Type B pancreatic cell (in vitro differentiated cells): ENCODE measurements at places on chromosomes 5 and 9. TPM values are rescaled to one million over a fixed set of nuclear protein-coding genes. Genes with fewer than 3 reads are reported as not detected.

The PPP2CA gene
- 141 and 152 TPM in 2 replicates for total RNA-seq

The GPRIN1 gene
- total RNA-seq = 3.3 and 6.0 TPM in 2 replicates

The ZSWIM6 gene
- 22.4 and 24.6 TPM in 2 replicates for total RNA-seq

The CATSPER3 gene
- total RNA-seq = 0.22 and 0.74 TPM in 2 replicates

The ADRB2 gene
- total RNA-seq = 0.81 and 1.3 TPM in 2 replicates

The SNCB gene
- 0.97 TPM in 1 of 2 replicates, not detected in the other for total RNA-seq

The MINAR2 gene
- not detected in 2 replicates for total RNA-seq

The ERP44 gene
- 21.2 and 23.1 TPM in 2 replicates for total RNA-seq

The MRNIP gene
- total RNA-seq = 31.1 and 47.6 TPM in 2 replicates

The KCNIP1 gene
- 1.2 and 5.3 TPM in 2 replicates for total RNA-seq

The EGFLAM gene
- total RNA-seq = 0.43 and 4.8 TPM in 2 replicates

The ADAMTS13 gene
- total RNA-seq = 4.4 and 12.9 TPM in 2 replicates

The SMIM27 gene
- total RNA-seq = 9.1 and 12.7 TPM in 2 replicates

The RUSC2 gene
- total RNA-seq = 6.3 and 22.1 TPM in 2 replicates

The GABBR2 gene
- 6.3 and 6.4 TPM in 2 replicates for total RNA-seq

The MTX3 gene
- 15.7 and 24.3 TPM in 2 replicates for total RNA-seq

The LCN1 gene
- not detected in 2 replicates for total RNA-seq

The ZMAT2 gene
- 57.4 and 59.0 TPM in 2 replicates for total RNA-seq

The PCDHGA3 gene
- 0.27 and 2.3 TPM in 2 replicates for total RNA-seq

The IL9 gene
- not detected in 2 replicates for total RNA-seq

The PTGER4 gene
- total RNA-seq = 8.0 and 12.0 TPM in 2 replicates

The EDIL3 gene
- total RNA-seq = 15.4 and 19.1 TPM in 2 replicates

The PCDHGB7 gene
- total RNA-seq = 4.4 and 8.5 TPM in 2 replicates

The CAVIN4 gene
- total RNA-seq = 1.7 and 6.1 TPM in 2 replicates

The TMEM171 gene
- total RNA-seq = 0.38 and 1.3 TPM in 2 replicates

The FRMD3 gene
- total RNA-seq = 4.5 and 8.0 TPM in 2 replicates

The ANXA2R gene
- total RNA-seq = 0.34 and 0.74 TPM in 2 replicates

The SH3TC2 gene
- 8.6 and 14.7 TPM in 2 replicates for total RNA-seq

The PDE8B gene
- total RNA-seq = 16.7 and 69.8 TPM in 2 replicates

The CARD6 gene
- total RNA-seq = 1.4 and 2.9 TPM in 2 replicates

The TLR4 gene
- total RNA-seq = 2.7 and 2.9 TPM in 2 replicates

The MYMK gene
- total RNA-seq = not detected in 2 replicates

The ANKRD20A1 gene
- 3.3 and 3.9 TPM in 2 replicates for total RNA-seq

The PRELID1 gene
- 126 and 163 TPM in 2 replicates for total RNA-seq

The ANKRD34B gene
- total RNA-seq = 0.07 and 0.19 TPM in 2 replicates

The ENTR1 gene
- 49.4 and 77.9 TPM in 2 replicates for total RNA-seq

The FOXD4L5 gene
- 0.31 TPM in 1 of 2 replicates, not detected in the other for total RNA-seq

The PCDHGA8 gene
- total RNA-seq = 1.3 and 2.1 TPM in 2 replicates

The FGFR4 gene
- 33.0 and 34.1 TPM in 2 replicates for total RNA-seq

The SWI5 gene
- 23.0 and 25.1 TPM in 2 replicates for total RNA-seq

The SLC4A9 gene
- total RNA-seq = 0.17 TPM in 1 of 2 replicates, not detected in the other
